ENCODE measurements at places on chromosomes 4 and X. TPM values are rescaled to one million over a fixed set of nuclear protein-coding genes. Genes with fewer than 3 reads are reported as not detected.

GRCh38 chr4:113050837-113051236 is 1.4 kb downstream of the ANK2 start:
- DNase-seq, result no peak

- no peak for DNase-seq
Observed at GRCh38 chrX:21926527-21927278, 13.8 kb upstream of the SMS start.

GRCh38 chr4:683982-684622 is 4.8 kb downstream of the SLC49A3 start:
- DNase-seq, result peak; percentile 88

- DNase-seq, result peak; percentile 22
Observed at GRCh38 chr4:29047341-29048041, 1672.7 kb upstream of the PCDH7 start.

DNA sequence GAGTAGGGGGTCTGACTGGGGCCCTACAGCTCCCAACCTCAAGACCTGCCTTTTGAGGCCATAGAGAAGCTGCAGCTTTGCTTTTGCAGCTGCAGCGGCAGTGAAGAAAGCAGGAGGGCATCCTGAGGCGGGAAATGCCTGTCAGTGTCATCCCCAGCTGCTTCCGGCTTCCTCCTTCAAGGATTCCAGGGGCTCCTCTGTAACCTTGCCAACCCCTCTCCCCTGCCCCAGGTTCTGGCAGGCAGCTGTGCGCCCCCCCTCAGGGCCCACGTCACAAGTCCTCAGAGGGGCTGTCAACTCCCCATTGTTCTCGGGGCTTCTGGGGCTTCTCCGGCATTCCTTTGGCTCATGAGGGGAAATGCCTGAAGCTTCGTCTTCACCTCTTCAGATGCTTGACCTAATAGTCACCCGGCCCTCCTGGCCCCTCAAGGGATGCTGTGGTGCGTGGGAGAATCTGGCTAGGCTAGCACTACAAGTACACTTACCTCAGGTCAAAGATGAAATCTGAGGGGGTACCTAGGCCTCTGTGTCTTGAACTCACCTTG is 31.9 kb downstream of the APLN start:
- DNase-seq, result no peak

DNA sequence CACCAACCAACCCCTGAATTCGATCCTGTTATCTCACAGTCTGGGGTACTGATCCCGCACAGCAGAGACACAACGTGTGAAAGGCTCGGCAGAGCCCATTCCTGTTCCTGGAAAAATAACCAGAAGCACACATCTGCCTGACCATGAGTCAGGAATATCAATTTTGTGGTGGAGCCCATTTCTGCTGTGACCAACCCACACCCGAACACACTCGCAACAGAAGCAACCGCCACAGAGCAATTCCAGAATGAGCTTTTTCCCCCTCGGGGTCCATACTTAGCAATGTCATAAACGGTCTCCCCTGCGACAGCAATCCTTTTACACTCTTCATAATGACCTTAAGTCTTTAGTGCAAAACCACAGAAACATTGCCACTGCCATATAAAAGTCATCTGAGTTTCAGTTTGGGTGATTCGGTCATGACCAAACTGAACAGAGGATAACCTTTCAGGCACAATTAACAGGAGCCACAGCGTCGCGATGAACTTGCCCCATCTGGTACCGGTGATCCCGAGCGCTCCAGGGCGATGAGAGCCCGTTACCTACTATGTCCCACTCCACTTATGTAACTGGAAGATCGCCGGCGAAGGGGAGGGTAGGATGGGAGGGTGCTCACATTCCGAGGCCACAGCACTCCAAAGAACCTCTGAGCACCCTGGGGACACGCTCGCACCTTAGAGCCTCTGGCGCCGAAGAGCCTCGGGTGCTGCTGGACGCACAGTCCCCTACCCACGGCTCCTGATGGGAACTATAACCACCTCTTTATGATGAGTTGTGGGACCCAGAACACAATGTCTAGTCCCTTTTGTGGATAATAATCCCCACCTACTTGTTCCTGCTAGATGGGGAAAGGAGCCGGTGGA is 1.1 kb downstream of the MECP2 start:
- DNase-seq, result peak; percentile 47

DNA sequence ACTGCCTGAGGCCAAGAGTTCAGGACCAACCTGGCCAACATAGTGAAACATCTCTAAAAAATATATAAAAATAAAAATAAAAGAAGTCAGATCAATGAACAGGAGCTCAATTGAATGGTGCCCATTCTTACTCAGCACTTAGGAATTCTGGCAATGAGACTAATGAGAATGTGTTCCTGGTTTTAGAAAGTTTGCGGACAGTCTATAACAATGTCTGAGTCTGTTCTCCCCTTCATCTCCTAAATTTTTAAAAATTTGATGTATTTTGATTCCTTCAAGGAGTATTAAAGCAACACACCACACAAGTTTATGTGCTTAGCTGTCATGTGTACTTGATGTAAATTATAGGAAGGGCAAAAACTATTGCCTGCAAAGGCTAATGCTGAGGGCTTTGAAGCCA is 30.6 kb upstream of the KCNIP4 start:
- DNase-seq, result no peak

DNA sequence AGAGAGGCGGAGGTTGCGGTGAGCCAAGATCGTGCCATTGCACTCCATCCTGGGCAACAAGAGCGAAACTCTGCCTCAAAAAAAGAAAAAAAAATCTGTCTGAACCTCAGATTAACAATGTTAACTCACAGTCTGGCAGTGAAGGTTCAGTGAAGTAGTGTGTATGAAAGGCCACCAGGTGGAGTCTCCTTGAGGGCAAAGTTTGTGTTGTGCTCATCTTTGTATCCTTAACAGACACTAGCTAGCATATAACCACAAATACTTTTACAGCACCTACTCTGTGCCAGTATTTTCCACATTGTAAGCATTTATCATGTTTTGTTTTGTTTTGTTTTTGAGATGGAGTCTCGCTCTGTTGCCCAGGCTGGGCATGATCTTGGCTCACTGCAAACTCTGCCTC is 46.0 kb upstream of the MGST2 start:
- DNase-seq, result no peak

DNA sequence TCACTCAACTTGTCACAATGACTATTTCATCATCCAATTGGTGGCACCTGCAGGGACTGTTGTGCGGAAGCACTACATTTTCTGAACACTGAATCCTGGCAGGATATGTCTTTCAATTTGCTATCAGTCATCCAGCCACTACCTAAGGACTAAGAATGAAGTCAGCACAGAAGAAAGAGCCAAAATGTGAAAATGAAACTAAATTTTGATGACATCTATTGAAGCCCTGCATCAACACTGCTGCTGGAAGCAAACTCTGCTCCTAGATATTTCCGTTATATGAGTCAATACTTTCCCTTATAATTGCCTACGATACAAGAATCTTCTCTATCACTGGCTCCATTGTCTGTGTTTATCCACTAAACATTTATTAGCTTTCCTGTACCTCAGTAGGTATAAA is 917.9 kb downstream of the RAPGEF2 start:
- DNase-seq, result no peak

- DNase-seq, result no peak
Observed at GRCh38 chr4:7007944-7008343, 35.2 kb upstream of the TADA2B start.

GRCh38 chr4:4930677-4931076 is 71.2 kb downstream of the MSX1 start:
- no peak for DNase-seq

- DNase-seq, result peak; percentile 25
Observed at GRCh38 chrX:56994375-56995270, 718 bp downstream of the SPIN3 start.

DNA sequence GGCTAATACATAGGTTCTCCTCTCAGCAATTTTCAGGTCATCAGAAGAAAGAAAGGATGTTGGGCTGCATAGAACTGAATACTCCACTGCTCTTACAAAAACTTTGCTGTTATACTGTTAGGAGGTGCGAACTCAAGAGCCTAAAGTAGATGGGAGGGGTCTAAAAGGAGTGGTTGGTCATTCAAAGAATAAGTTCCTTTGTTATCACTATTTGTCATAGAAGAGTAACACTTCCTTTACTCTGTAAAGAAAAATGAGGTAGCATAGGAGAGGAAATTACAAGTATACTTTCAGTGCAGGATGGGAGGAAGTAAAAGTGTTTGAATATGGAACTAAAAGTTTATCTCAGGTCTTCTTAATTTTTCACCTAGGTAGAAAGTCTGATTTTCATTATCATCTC is 61.5 kb downstream of the CCNI start:
- DNase-seq, result no peak

GRCh38 chrX:34426334-34426733 is 230.8 kb downstream of the TMEM47 start:
- no peak for DNase-seq

DNA sequence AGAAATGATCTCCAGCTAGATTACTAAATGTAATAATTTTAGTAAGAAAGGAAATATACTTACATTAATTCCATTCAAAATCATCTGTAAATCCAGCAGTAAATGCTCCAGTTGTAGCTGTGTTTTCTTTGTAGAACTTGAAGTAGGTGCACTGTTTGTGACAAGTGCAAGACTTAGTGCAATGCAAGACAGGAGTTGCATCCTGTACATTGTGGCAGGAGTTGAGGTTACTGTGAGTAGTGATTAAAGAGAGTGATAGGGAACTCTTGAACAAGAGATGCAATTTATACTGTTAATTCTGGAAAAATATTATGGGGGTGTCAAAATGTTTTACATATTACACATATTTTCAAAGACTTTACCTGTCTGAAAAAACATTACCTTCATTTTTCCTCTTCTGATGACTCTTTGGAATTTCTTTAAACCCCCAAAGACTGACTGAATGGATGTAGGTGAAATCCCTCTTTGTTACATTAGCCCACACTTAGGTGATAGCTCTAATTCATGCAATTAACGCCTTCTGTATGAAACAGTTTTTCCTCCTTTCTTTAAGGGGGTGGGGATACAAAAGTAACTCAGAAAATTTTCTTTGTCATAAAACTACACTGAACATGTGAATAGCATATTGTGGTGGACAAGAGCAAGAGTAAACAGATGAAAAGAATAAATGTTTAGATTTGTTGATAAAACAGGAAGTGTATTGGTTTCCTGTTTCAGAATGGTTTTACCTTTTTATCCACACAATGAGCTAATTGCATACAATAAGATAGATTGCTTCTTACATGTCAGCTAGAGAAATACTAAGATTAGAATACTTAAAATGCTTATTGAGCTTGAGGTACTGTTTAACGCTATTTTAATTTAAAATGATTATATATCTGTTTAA is at the start of gene IL2:
Gene IL2 (minus strand): TSS at position 495 of the 886 bp plus-strand sequence. CDS start 285 bp downstream, at position 210.
- DNase-seq, result no peak

- DNase-seq, result no peak
Observed at GRCh38 chrX:617401-617800, 13.2 kb upstream of the SHOX start.

DNA sequence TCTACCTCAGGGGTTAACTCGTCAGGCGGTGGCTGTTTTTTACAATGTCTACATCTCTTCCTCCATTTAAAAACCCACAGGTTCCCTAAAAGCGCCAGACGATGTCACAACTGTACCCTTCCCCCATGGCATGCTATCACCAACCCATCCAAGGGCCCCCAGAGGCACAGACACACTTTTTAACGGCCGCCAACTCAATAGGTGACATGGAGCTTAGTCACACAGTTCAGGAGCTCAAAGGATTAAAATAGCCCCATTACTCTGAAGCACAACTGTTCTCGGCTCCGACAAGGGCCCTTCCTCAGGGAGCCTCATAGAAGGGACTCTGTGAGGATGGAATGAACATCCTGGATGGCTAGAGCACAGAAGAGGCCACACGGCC is 12.4 kb downstream of the SH3KBP1 start:
- DNase-seq, result peak; percentile 29

GRCh38 chr4:14879683-14880082 is 122.6 kb upstream of the CPEB2 start:
- no peak for DNase-seq

GRCh38 chrX:128759177-128759576 is 707.0 kb upstream of the ACTRT1 start:
- DNase-seq, result no peak

- no peak for DNase-seq
Observed at GRCh38 chrX:46710927-46711623, 47.8 kb downstream of the SLC9A7 start.

- no peak for DNase-seq
Observed at GRCh38 chrX:153651540-153652079, 4.6 kb downstream of the DUSP9 start.

GRCh38 chrX:30637874-30638815 is 15.1 kb upstream of the GK start:
- no peak for DNase-seq

DNA sequence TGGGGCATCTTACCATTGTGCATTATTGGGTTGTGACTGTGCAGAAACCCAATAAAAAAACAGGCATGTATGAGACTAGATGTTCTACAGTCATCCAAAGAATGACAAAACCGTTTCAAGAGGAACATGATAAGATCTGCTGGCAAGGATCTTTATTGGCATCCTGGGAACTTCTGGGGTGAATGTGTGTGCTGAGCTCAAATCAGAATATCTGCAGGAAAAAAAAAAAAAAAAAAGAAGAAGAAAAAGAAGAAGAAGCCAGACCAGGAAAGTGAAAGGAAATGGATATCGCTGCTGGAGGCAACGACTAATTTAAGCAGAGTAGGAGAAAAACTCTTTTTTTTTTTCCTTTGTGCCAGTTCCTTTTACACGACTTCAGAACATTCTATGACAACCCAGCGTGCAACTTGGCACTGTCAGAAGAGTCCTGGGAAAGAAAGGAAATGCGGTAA is 484.2 kb upstream of the BOD1L1 start:
- DNase-seq, result no peak

GRCh38 chr4:102114118-102114630 is 231.1 kb downstream of the SLC39A8 start:
- DNase-seq, result no peak

ZFYVE28 gene
- 6.7 TPM for total RNA-seq

CDX4 gene
- total RNA-seq, result not detected

SLBP gene
- 12.6 TPM for total RNA-seq

FRMD7 gene
- not detected for total RNA-seq

JAKMIP1 gene
- total RNA-seq, result not detected

PDLIM3 gene
- total RNA-seq, result 208 TPM

COL4A6 gene
- 7.4 TPM for total RNA-seq

GK2 gene
- total RNA-seq, result not detected

CCDC120 gene
- total RNA-seq, result 1.2 TPM

FMR1NB gene
- total RNA-seq, result not detected

HSD17B11 gene
- total RNA-seq, result 13.1 TPM

HSFX3 gene
- not detected for total RNA-seq

RBM46 gene
- not detected for total RNA-seq

CT55 gene
- total RNA-seq, result not detected

All from Right ventricle myocardium superior (tissue), 1 donor.